ENCODE measurements at places on chromosomes 1 and 21. TPM values are rescaled to one million over a fixed set of nuclear protein-coding genes. Genes with fewer than 3 reads are reported as not detected.

The CHIA gene
- not detected for total RNA-seq

- DNase-seq, result no peak
These were observed 95.3 kb downstream of the ADARB1 start for GRCh38 chr21:45169682-45170081.

DNA sequence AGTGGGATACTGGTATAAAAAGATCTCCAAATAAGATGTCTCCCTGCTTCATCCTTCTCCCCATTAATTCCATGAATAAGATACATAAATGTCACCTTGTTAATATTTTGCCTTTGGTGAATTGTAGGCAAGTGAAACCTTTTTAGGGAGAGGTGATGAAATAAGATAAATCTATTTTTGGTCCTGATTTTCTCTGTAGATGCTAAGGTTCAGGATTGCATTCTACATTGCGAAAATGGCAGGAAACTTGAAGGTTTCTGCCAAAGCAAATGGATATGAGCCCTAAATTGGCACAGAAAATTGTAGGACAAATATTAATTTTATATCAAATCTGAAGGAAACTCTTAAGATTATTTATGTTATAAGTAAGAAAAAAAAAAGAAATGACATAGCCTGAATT, 107.1 kb downstream of the PLPPR4 start:
- DNase-seq, result no peak

The KCNA3 gene
- total RNA-seq, result not detected
